MCF 10A (cell line): ENCODE measurements at places on chromosomes 2 and 18. TPM values are rescaled to one million over a fixed set of nuclear protein-coding genes. Genes with fewer than 3 reads are reported as not detected.

Gene B3GNT7
- total RNA-seq: not detected in 2 replicates

Gene RAB6C
- total RNA-seq: not detected in 2 replicates

DNA sequence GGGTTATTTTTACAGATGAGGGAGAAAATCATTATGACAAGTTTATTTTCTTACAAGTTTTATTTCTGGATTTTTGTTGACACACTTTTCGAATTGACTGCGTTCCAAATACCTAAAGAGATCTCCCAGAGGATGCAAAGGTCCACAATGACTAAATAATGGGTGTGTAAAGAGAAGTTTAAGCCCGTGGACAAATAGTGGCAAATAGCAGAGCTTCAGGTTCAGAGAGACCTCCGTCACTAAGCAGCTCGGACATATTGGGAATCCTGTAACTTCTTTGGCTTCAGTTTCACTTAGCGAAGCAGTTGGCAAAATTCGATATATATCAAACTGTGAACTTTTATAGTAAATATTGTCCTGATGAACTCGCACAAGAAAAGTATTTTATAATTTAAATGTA is 270.5 kb upstream of the KCNJ3 start:
- peaks cover 70% of the 10 kb centered on the region for H3K27me3 ChIP-seq
- no peaks in the 10 kb centered on the region for H3K36me3 ChIP-seq
- H3K4me3 ChIP-seq: no peak overlapping the region
- no peak for DNase-seq
- H3K4me1 ChIP-seq: no peaks in the 10 kb centered on the region

- no peak for DNase-seq
- H3K27ac ChIP-seq: peak overlapping the region; percentile 93
Measured at GRCh38 chr2:203535784-203536585, 884 bp upstream of the RAPH1 start.

DNA sequence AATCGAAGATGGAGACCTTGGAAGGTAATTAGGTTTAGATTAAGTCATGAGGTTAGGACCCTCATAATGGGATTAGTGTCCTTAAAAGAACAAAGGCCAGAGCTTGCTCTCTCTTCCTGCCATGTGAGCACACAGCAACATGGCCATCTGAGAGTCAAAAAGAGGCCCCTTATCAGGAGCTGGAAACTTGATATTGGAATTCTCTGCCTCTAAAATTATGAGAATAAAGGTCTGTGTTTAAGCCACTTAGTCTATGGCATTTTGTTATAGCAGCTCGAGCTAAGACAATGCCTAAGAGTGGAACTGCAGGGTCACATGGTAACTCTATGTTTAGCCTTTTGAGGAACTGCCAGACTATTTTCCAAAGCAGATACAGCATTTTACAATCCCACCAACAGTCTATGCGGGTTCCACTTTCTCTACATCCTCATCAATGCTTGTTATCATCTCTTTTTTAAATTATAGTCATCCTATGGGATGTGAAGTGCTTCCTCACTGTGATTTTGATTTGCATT is 42.4 kb downstream of the THADA start:
- no peak overlapping the region for H3K4me3 ChIP-seq
- no peaks in the 10 kb centered on the region for H3K4me1 ChIP-seq
